Stimulated activated CD4-positive, alpha-beta T cell treated with anti-CD3 and anti-CD28 coated beads, Interleukin-1b, Interleukin-23, amount 100 ng/mL, for 4 hours (primary cell): ENCODE measurements at places on chromosomes 13 and 19.

DNA sequence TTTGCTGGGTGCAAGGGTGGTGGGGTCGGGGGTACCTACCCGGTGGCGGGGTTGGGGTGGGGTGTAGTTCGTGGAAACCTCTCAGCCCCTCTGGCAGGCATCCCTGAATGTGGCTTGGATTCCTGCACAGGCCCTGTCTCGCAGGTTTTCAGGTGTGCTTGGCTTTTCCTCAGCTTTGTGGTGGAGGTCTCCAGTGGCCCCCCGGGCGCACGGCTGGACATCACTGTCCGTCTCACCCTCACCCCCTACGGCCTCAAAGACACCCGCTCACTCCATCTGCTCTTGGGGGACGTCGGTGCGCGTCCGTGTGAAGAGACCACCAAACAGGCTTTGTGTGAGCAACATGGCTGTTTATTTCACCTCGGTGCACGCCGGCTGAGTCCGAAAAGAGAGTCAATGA lies 44.3 kb downstream of the ZNF146 start:
- DNase-seq: no peak

- DNase-seq: peak; percentile 11
These were observed 65.1 kb downstream of the ZNF823 start for GRCh38 chr19:11673608-11674041.

DNA sequence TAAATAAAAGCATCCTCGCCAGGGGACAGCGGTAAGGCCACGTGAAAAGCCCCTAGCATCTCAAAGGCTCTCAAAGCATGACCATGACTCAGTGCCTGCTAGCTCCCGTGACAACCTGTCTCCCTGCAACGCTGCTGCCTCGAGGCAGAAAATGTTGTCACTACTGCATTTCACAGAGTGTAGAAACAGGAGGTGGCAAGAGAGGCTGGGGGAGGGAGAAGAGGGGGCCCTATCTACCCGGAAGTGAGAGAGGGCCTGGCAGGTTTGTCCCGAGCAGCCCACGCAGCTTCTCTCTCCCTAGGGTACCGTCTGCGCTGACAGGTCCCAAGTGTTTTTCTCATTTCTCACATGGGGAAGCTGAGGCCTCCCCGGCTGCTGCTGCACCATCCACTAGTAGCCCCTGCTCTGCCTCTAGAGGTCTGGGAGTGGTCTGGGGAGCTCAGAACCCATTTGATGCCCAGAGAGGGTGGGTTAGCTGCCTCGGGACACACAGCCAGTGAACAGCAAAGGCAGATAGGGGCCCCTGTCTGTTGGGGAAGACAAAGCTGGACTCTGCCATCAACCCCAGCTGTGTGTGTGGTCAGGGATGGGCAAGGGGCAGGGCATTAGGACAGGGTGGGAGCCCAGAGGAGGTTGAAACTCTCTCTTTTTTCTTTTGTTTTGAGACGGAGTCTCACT lies 3.7 kb downstream of the TINCR start:
- no peak for DNase-seq

DNA sequence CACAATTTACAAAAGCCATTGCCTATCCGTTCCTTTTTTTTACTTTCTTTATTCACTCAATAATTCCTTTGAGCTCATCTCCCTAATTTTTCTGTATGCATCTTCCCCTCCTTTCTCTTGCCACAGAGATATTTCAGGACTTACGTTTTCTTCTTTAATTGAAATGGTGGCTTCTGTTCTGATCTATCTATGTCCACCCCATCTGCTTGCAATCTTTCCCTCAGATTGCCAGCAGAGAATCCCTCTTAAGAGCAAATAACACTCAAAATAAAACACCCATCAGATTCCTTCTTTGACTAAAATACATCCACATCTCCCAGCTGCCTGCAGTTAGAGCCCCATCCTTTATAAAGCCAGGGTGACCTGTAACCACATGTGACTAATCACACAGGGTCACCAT lies 478.6 kb downstream of the EFNB2 start:
- no peak for DNase-seq

- no peak for DNase-seq
These were observed 708 bp upstream of the ERCC1 start for GRCh38 chr19:45424191-45425058.

DNA sequence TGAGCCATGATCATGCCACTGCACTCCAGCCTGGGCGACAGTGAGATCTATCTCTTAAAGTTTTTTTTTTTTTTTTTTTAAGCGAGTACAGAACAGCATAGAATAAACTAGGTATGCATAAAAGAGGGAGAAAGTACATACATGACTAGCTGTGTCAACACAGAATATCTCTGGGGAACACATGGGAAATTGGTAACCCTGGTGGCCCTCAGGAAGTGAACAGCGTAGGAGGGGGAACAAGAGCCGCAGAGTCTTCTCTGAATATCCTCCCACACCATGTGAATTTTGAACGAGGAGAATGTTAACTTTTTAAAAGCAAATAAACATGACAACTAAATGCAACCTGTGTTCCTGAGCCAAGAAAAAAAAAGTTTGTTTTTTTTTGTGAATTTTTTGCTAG lies 15.2 kb downstream of the PHLDB3 start:
- no peak for DNase-seq

- DNase-seq: no peak
These were observed 13.7 kb upstream of the TLE2 start for GRCh38 chr19:3042621-3043267.

DNA sequence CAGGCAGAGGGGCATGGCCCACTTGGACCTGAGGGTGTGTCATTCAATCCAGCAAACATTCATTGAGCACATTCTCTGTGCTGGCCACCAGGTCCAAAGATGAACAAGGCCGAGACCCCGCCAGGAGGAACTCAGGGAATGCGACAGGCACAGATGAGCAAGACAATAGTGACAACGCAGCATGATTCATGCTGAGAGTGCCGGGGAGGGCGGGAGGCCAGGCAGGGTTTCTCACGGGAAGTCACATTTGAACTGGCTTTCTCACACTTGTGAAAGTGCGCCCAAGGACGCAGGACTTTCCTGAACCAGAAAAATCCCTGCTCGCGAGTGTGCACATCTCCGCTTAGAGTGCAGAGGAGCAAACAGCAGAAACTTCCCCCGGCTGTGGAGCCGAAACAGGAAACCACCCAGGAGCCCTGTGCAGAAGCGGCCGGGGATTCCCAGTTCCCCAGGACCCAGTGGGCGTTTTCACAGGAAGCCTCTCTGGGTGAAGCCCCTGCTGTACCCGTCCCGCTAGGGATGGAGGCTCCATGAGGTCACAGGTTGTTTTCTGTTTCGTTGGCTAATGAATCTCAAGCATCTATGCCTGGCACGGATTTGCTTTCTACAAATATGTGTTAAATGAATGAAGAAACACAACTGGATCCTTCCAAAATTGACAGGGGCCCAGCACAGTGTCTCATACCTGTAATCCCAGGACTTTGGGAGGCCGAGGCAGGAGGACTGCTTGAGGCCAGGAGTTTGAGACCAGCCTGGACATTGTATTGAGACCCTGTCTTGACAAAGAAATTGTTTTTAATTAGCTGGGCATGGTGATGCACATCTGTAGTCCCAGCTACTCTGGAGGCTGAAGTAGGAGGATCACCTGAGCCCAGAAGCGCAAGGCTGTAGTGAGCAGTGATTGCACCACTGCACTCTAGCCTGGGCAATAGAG lies 68.4 kb upstream of the TM9SF2 start:
- peak; percentile 67 for DNase-seq

GRCh38 chr19:17795495-17795856 lies 538 bp downstream of the B3GNT3 start:
- DNase-seq: no peak

- DNase-seq: no peak
These were observed 122.3 kb downstream of the ZDHHC20 start for GRCh38 chr13:21336609-21337349.

- DNase-seq: no peak
These were observed 50.7 kb upstream of the FRY start for GRCh38 chr13:31980830-31981229.

DNA sequence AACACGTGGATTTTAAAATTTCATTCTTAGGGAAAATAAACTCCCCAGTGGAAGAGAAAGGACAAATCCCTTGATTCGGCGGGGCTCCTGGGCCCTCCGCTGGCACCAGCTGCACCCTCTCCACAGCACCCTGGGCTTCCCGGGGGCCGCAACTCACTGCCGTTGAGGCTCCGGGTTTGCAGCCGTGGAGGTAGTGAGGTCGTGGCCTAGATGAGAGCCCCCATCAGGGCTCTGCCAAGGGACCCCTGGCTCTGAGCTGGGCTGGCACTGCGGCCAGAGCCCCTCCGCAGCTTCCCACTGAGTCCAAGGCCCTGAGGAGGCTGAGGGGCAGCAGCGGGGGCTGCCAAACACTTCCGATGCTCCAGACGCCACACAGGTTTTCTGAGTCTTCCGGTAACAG lies 133.7 kb upstream of the MCF2L start:
- no peak for DNase-seq

- DNase-seq: no peak
These were observed 773 bp downstream of the LIM2 start for GRCh38 chr19:51386882-51387520.

DNA sequence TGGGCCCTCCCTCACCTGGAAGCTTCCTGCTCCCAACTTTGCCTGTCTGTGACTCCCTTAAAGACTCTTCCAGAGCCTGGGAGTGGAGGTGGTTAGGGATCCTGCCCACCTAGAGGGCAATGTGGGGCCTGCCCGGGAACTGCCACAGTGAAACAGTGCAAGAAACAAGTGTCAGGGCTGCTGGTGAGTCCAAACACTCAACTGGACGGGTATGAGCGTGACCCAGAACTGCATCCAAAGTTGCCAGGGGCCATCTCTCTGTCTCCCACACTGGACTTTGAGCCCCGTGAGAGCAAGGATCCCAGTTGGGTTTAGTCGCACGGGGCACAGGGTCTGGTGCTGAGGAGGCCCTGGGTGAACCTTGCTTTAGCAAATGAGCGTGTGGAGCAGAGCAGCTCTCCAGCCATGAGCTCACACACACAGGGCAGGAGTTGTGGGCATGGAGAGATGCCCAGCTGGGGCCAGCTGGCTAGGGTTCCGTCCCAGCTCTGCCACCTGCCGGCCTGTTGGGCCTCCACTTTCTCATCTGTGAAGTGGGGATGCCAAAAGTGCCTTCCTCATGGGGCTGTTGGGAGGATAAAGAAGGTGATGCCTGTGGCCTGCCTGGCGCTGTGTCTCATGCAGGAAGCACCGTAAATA lies 2.8 kb upstream of the NUMBL start:
- DNase-seq: no peak

GRCh38 chr19:44660081-44660480 lies 11.2 kb upstream of the CEACAM19 start:
- no peak for DNase-seq

DNA sequence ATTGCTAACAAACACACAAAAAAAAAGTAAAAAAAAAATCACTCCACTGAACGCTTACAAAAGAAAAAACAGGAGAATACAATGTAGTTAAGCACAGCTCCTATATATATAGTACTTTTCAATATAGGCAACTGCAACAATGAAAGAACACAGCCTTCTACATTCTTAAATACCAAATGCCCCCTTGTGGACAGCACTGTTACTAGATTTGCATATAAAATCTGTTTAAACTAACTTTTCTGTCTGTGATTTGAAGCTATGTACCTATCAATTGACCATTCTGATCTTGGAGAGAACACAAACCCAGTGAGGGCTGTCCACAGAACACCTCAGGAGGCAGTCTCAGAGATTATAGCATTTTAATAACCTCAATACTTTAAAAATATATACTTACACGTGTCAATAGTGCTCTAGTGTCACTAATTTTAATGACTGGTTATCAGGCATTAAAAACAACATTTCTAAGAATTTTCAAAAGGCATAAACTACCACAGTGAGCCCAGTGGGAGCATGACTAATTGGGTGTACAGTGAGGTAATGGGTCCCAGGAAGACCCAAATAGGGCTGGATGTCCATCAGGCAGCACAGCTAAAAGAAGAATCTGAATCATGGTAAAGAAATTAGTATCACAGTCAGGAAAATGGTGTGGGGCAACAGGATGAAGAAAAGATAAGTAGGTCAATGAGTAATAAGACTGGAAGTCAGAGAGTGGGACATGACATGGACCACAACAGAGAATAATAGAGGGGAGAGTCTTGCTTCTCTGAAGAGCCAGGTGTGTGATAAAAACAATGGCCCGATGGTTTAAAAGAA lies 22.2 kb downstream of the CCDC169 start:
- no peak for DNase-seq

GRCh38 chr19:42303101-42303464 lies 659 bp upstream of the PAFAH1B3 start:
- no peak for DNase-seq

GRCh38 chr19:17333611-17334413 lies 843 bp downstream of the ANO8 start:
- DNase-seq: peak; percentile 58

DNA sequence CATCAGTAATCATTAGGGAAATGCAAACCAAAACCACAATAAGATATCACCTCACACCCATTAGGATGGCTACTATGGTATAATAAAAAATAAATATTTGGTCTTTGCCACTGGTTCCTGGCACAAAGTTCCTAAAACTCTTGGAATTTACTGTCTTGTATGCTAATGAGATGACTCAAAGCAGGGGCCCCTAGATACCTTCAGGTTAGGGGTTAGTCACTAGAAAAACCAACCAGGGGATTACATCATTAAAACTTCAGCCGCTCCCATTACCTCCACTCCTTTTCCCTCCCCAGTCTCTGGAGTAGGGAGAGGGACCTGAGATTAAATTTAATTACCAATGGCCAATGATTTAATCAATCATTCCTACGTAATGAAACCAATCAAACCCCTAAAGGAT lies 49.6 kb downstream of the THSD1 start:
- no peak for DNase-seq

GRCh38 chr19:17720440-17720839 lies 1.2 kb downstream of the MAP1S start:
- DNase-seq: no peak

DNA sequence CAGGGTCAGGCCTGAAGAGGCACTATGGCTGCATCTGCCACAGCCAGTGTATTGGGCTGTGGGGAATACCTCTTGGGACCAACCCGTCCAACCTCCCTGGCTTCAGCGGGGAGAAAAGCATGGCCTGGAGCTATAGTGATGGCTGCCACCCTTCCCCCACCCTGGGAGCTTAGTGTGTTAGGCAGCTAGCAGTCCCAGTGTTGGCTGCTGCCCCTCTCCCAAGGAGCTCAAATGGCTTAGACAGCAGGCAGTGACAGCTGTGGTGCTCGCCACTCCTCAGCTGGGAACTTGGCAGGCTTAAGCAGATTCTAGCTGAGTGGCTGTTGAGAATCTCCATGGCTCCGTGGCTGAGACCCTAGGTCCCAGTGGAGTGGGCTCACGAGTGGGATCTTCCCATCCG lies 19.7 kb downstream of the ACOD1 start:
- no peak for DNase-seq

- DNase-seq: no peak
These were observed 4.9 kb downstream of the ZNF266 start for GRCh38 chr19:9430444-9430843.

DNA sequence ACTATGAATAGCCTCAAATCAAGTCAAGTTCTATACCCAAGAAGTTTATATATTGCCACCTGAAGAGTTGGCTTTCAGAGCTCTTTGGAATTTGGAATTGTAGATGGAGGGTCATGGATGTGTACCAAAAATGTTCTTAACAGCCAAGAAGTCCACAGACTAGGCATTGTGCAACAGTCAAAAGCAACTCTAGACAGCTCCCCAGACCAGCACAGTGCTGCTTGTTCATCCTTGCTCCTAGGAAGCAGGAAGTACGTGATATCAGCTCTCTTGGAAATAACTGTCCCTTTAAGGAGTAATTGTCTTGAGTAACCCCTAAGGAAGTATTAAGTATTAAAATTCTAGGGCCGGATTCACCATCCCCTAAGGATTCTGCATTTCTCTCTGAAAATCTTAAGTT lies 30.7 kb upstream of the IL17D start:
- no peak for DNase-seq

- DNase-seq: no peak
These were observed 12.9 kb downstream of the ZSWIM9 start for GRCh38 chr19:48183356-48183755.

- DNase-seq: no peak
These were observed 420.4 kb upstream of the GPC6 start for GRCh38 chr13:92806215-92806614.
